Activated T-cell treated with anti-CD3 and anti-CD28 coated beads for 4 hours (primary cell): ENCODE measurements at places on chromosomes 2 and 18.

GRCh38 chr18:48949050-48949605 is 1.6 kb downstream of the SMAD7 start:
- DNase-seq, result no peak

DNA sequence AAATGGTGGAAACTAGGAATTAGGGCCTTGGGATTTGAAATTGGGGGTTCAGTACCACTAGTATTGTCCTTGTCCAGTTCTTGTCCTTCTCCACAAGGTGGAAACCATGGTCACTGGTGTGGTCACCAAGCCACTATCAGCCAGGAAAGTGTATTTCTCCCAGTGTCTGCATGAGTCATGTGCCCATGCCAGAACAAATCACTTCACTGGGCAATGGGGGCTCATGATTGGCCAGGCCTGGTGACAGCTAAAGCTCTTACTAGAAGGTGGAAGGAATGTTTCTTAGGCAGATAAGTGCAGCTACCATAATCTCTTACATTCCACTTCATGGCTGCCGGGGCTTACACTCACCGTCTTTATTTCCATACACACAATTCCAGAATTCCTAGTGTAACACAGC is 124.8 kb upstream of the TACR1 start:
- DNase-seq, result no peak

DNA sequence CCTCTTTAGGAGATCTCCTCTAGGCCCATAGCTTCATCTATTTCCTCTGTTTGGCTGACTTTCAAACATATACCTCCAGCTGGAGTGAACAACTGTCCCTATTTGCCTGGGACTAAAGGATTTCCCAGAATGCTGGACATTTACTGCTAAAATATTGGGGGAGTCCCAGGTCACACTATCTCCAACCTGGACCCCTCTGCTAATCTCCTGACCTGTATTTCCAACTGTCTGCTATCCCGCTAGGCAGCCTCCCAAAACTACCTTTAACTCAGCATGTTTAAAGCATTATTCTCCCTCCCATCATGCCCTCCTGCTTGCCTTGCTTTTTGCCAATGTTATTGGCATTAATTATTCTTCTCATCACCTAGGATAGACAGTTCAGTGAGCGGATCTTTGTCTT is 77.1 kb downstream of the THADA start:
- DNase-seq, result no peak

DNA sequence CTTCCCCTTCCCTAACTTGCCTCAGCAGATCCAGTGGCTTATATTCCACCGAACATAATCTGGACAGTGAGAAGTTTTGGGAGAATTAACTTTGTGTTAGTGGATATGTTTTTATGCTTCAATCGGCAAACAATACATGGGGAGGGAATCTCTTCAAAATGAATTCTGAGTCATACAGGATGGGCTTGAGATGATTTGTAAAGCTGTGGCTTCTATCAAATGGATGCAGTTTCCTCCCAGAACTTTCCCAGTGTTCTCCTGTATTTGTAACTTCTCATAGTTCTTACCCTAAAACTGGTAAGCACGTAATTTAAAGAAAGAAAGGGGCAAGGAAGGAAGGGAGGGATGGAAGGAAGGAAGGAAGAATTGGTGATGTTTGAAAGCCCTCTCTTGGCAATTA is 36.8 kb downstream of the PDCL3 start:
- DNase-seq, result no peak

DNA sequence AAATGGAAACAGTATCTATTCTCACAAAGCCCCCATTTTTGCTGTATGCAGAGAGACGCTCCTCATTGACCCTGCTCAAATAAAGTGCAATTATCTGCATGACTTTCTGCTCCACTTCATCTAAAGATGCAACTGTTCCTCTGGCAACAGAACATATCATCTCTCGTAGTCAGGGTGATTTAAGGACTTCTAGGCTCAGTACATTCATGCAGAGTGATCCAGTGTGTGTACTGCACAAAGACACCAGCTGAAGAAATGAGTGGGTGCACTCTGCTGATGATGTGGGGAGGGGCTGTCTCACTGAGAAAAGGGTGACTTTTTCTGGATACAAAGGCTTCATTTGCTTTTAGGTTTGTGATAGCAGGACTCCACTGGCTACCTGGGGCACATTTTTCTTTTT is 355.2 kb downstream of the GALNT13 start:
- no peak for DNase-seq

DNA sequence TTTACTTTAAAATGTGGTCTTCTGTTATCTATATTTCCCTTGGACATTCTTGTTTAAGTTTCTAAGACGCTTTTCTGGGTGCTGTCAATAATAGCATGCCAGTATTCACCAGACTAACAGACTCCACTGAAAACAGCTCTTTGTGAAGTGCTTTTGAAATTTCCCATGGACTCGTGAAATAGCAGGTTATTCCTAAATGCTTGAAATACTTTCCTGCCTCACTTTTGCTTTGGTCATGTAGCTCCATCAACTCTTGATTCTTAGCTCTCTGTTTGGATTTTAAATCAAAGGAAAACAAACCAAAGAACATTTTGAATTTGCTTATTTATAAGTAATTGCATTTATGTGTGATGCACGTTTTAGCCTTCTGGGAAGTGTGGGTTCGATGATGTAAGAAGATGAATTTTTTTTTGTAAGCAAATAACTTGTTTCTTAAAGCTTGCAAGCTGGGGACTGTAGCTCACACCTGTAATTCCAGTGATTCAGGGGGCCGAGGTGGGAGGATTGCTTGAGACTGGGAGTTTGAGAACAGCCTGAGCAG is 147.8 kb downstream of the WDSUB1 start:
- DNase-seq, result no peak

- DNase-seq, result no peak
These were observed 20.5 kb downstream of the PELI1 start for GRCh38 chr2:64123740-64124139.

- no peak for DNase-seq
These were observed 51.8 kb downstream of the COL5A2 start for GRCh38 chr2:189127756-189128155.

DNA sequence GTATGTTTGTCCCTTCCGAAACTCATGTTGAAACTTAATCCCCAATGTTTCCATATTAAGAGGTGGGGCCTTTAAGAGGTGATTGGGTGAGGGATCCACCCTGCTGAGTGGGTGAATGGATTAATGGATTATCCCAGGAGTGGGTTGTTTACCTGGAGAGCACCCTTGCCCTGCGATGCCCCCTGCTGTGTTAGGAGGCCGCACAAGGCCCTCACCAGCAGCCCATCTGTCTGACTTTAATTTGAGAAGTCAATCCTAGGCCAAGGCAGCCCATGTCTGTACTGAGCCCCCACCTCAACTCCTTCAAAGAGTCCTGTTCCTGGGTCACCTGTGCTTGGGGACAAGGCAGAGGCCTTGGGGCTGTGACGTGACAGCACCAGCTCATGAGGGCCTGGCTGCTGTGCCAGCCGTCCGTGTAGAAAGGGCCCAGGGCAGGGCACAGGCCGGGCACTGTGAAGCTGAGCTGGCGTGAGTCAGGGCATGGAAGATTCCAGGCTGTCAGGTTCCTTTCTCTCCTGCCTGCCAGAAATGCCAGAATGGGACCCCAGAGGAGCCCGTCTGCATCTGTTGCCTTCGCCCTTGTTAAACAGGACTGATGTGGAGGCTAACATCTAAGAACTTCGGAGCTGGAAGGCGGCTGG is 21.3 kb upstream of the TAF1B start:
- no peak for DNase-seq

- DNase-seq, result no peak
These were observed 433.4 kb upstream of the MEIS1 start for GRCh38 chr2:66001538-66001937.

GRCh38 chr2:209411296-209411695 is 12.6 kb upstream of the MAP2 start:
- DNase-seq, result no peak

GRCh38 chr18:22838221-22838620 is 94.9 kb upstream of the RBBP8 start:
- DNase-seq, result no peak

GRCh38 chr18:25662272-25662671 is 310.3 kb upstream of the ZNF521 start:
- DNase-seq, result no peak

GRCh38 chr18:55124078-55124763 is 165.0 kb upstream of the CCDC68 start:
- no peak for DNase-seq

GRCh38 chr18:78455386-78455785 is 524.2 kb upstream of the SALL3 start:
- no peak for DNase-seq

DNA sequence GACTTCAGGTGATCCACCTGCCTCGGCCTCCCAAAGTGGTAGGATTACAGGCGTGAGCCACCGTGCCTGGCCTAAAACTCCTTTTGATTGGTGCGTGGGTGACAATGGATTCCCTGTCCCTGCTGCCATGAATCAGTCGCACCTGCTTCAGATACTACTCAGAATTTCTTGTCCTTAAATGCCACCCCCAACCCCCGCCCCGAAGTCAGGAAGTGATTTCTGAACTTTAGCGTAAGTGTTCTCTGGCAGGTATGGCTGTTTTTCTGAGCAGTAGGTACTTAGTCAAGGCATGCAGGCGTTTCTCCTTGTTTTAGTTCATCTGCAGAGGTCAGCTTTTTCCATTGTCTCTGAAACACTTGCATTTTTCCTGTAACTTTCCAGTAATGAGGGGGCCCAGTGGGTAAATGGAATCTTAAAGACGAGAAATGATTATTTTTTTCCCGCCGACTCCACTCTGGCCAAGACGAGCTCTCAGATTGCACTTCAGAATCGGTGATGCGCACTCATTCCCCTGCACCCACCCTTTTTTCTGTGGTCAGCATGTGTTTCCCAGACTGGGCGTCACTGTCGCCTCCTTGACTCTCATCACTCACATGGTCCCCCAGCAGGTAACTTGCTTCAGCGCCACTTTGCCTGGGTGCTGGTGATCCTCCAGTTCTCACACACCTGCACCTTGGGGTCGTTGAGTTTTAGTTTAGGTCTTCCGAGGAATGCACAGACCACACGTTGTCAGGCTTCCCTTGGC is 179.7 kb downstream of the GBX2 start:
- no peak for DNase-seq

DNA sequence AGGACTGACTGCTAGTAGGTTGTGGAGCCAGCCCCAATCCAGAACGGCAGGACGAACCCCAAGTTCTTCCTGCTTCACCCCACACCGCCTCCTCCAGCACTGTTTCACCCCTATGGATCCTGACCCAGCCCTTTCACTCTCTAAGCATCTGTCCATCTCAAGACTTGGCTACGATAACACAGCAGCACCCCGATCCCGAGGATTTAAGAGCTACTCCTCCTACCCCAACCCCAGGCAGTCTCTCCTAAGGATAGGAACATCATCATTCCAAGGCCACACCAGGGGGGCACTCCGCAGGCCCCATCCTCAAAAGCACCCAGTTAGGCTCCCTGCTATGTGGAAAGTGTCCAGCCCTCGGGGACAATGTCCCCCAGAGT is 645 bp downstream of the KCTD18 start:
- no peak for DNase-seq

DNA sequence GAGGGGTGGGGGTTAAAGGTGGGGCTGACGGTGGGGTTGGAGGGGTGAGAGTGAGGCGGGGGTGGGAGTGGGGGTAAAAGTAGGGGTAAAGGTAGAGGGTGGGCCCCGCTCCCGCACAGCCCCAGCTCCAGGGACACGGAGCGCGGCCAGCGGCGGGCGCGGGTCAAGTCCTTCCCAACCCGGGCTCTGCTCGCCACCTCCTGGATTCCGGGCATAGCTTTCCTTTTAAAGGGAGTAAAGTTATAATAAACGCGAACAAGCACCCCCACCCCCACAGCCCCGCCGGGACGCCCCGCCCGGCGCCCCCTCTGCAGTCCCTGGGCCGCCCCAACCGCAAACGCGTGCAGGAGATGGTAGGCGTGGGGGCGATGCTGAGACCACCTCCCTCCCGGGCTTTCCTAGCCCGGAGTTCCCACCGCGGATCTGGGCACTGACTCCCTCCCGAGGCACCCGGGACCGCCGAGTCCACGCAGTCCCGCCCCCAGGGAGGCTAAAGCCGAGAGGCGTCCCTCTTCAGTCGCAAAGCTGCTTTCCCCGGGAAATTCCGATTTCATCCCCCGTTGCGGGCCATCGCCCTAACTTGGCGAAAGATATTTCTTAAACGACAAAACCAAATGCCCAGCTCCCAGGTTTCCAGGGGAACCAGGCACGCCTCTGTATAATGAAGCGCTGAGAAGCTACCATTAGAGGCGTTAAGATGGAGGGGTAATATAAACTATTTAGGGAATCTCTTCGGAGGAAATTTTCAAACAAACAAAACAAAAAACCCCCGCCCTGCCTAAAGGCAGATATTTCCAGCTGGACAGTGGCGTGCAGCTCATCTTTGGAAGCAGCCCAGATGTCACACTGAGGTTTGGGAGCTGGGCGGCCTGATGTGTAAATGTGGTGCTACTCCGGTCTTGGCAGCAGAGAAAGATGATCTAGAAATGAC is at the start of gene LIMS2:
TSS of gene LIMS2 (minus strand) at position 200 of the 931 bp plus-strand sequence. CDS start 506 bp downstream, outside the sequence.
- no peak for DNase-seq

GRCh38 chr18:48500517-48500916 is 38.3 kb upstream of the CTIF start:
- no peak for DNase-seq

DNA sequence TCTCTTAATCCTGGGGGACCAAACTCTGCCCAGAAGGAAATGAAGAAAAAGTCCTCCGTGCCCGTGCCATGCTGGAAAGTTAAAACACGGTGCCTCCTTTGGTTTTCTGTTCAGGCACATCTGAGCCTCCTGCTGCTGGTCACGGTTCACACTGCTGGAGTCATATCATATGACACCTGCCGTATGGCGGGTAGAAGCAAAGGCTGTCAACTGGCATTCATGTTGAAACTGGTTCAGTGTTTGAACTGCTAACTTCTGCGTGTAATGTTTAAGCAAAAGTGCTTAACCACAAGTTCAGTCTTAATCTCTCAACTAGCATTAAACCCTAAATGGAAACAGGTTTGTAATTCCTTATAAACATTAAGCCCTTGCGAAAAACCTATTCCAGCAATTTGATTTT is 3.1 kb downstream of the STK39 start:
- peak; percentile 7 for DNase-seq

- no peak for DNase-seq
These were observed 607.5 kb upstream of the REG3G start for GRCh38 chr2:78418021-78418420.

DNA sequence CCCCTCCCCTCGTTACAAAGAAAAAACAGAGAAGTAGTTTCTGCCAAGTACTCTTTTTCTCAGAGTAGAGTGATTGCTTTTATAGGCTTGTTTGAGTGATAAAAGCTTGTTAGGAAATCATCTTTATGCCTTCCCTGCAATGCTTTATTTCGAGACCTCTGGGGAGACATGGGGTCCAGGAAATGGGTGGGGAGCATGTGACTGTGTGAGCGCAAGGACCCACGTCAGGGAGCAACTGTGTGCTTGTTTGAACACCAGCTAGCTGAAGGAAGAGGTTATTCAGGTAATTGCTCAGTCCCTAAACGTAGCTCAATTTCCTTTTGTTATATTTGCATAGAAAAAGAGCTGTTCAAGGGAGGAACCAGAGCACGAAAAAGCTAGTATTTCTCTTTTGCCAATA is 187.3 kb downstream of the FAM210A start:
- DNase-seq, result no peak

GRCh38 chr2:177671662-177672061 is 279.1 kb downstream of the AGPS start:
- DNase-seq, result no peak
